Stimulated activated CD4-positive, alpha-beta T cell treated with anti-CD3 and anti-CD28 coated beads, Interleukin-1b, Interleukin-23, amount 100 ng/mL, for 1 hour (primary cell): ENCODE measurements at places on chromosomes 4 and X.

DNA sequence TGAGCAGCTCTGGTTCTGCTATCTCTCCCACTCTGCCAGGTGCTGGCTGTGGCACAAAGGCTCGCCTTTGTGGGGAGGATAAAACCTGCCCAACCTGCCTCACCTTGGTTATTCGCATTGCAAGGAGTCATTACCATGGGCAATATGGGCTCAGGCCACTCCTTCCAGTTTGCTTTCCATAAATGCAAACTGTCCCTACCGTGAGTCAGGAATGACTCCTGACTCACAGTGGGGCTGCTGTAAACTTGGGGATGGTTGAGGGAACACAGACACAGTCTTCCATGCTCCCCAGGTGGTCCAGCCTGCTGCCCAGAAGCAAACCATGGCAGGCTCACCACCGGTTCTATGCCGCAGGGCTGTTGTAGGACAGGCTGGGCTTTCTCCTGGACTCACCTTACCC, 36.1 kb downstream of the COQ2 start:
- no peak for DNase-seq

- no peak for DNase-seq
These were observed 52.7 kb downstream of the GABRB1 start for GRCh38 chr4:47084111-47084510.

DNA sequence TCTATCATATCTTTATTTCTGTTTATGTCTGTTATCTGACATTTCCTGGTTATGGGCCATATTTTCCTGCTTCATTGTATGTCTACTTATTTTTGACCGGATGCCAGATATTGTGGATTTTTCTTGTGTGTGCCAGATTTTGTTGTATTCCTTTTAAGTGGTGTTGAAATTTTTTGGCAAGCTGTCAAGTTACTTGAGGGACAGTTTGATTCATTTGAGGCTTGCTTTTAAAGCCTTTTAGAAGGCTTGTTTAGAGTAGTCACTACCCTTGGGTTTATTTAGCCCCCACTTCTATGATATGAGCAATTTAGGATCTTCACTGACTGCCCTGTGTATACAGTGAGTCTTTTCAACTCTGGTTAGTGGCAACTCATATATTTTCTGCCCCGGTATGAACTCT, 29.2 kb upstream of the NPY2R start:
- DNase-seq = no peak

DNA sequence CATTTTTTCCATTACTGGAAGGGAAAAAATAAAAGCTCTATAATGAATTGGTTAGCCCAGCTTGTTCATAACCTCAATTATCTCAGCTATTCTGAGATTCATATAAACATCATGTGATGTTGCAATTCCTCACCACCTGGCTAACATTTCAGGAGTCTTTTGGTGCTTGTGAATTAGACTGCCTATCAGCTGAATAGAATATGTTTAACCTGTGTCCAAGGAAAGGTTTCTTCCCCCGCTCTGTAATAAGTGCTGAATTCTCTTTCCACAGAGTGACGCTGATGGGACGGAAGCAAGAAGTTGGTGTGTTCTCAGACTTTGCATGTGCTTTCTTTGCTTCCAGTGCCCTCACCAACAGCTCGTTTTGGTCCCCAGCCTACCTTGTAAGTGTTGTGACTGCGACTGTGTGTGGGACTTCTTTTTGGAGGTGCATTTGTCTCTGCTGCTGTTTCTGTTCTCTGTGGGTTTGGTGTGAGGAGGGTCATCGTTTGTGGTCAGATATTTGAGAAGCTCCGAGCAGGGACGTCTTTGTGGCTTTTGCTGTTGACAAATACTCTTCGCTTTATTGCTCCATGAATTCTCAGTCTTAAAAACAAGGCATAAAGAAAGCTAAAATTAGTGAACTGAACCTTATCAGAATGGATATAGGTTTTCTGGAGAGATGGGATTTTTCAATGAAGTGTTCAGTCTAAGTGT, 61.7 kb downstream of the PPARGC1A start:
- DNase-seq = no peak

- no peak for DNase-seq
These were observed 34.4 kb downstream of the PTCHD1 start for GRCh38 chrX:23369027-23369426.

DNA sequence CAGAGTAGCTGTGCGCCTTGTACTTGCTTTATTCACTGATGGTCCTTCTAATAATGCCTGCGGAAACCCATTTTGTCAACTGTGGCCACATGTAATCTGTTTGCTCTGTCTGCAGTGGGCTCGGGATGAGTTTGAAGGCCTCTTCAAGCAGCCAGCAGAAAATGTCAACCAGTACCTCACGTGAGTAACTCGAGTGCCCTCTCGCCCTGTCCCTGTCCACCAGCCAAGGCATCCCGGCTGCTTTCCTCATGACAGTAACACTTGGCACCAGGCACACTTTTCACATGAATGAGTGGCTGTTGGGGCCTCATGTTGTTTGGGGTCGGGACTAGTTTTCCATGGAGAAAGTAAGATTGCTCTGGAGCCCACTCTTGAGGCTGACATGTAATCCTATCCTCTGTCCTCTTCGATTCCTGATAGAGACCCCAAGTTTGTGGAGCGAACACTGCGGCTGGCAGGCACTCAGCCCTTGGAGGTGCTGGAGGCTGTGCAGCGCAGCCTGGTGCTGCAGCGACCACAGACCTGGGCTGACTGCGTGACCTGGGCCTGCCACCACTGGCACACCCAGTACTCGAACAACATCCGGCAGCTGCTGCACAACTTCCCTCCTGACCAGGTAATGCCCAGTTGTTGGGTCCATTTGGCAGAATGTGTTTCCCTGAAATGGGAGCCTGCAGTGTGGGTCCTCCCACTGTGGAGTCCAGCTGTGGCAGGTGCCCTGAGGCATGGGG, 8.8 kb upstream of the CDK16 start:
- DNase-seq = no peak

DNA sequence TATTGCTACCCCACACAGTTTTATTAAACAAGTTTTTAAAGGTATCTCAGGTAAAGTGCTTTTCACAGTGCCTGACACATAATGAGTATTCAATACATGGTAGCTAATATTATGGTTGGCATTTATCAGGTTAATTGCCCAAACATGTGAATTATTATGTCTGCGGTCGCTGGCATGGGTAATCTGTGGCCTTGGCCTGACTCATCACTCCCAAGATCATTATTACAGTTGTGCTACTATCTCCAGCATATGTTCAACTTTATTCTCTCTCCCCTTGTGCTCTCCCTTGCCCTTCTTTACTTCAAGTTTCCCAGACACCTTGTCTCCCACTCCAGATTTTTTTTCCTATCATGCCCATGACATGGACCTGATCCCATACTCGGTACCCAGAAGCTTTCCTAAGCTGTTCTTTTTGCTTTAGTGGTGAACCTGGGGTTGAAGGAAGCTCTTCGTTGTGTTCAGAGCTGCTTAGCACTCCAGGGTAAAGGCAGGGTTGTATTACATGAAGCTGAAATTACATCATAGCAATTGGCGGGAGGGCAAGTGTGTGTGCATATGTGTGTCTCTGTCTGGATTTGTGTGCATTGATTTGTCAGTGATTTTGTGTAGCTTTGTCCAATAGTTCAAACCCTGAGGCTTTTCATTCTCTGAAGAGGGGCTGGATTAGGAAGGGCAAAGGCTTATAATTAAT, 176.5 kb upstream of the NRK start:
- DNase-seq = no peak

DNA sequence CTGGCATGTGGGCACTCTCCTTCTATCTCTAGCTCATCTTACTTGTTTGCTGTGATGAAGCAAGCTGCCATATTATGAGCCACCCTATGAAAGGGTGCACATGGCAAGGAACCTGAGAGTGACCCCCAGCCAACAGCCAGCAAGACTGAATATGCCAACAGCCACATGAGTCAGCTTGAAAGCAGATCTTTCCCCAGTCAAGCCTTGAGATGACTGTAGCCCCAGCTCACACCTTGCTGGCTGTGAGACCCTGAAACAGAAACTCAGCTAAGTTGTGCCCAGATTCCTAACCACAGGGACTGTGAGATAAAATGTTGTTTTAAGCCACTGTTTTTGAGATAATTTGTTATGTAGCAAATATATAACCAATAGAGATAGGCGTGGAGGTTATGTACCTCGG, 36.2 kb downstream of the KDM5C start:
- no peak for DNase-seq
